ENCODE measurements at places on chromosomes 1 and 21. TPM values are rescaled to one million over a fixed set of nuclear protein-coding genes. Genes with fewer than 3 reads are reported as not detected.

CA6 gene
- total RNA-seq: not detected

FCRL6 gene
- total RNA-seq: not detected

SLAMF8 gene
- total RNA-seq: 4.7 TPM

TFF1 gene
- 208 TPM for total RNA-seq

HTR6 gene
- total RNA-seq: not detected

YTHDF2 gene
- total RNA-seq: 64.9 TPM

FYB2 gene
- 6.0 TPM for total RNA-seq

LINGO4 gene
- not detected for total RNA-seq

ATAD3C gene
- total RNA-seq: 0.49 TPM

ADGRB2 gene
- total RNA-seq: 0.79 TPM

GRCh38 chr21:42317826-42318746, 2.9 kb upstream of the TFF3 start:
- no peak for DNase-seq

GRCh38 chr1:173330149-173330951, 123.2 kb upstream of the TNFSF4 start:
- no peak for DNase-seq

DNA sequence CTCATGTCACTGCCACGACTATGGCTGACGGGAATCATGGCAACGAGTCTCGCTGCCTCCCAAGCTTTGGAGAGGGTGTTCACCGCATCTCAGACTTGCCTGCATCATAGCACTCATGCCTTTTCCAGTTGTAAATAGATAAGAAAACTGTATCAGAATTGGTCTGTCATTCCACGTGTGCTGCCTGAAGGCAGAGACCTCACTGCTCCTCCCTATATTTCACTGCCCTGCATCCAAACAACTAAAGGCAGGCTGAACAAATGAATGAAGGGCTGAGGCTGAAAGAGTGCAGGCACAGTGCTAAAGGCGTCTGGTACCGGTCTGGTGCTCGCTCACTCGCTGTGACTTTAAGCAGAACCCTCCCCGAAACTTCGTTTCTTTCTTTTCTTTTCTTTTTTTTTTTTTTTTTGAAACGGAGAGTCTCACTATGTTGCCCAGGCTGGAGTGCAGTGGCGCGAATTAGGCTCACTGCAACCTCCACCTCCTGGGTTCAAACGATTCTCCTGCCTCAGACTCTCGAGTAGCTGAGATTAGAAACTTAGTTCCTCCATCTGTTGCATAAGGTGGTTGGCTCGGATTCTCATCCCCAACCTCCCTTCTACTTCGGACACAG, 542 bp downstream of the EIF2B3 start:
- DNase-seq: no peak

GRCh38 chr1:78419309-78419708, 71.5 kb upstream of the PTGFR start:
- DNase-seq: no peak

DNA sequence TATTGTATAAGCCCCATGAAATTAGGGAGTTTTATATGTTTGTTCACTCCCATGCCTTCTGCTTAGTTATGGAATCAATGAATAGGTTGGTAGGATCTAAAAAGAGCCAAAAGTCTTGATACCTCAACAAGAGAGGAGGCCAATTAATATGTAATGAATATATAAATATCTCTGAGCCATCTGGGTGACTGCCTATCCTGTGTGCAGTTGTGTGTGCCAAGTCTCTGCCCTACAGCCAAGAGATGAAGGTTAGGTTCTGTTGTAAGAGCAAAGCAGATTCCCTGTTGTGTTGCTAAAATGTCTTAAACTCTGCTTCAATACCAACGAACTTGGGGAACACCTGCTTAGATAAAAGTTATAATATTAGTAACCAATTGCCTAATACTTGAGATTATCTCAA, 61.8 kb upstream of the GORAB start:
- DNase-seq: no peak

DNA sequence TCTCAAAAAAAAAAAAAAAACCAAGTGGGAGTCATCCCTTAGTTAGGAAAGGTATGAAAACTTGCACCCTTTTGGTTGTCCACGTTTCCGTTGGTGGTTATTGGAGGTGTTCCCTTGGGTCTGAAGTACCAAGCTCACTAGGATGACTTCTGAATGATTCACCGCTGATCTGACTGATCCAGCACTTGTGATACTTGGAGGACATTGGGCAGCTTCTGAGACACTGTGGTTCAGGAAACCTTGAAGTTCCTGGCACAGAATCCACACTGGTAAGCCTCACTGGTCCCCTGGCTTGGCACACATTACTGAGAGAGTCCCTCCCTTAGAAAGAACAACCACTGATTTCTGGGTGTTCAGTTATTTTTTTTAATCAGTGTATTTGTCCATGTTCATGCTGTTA, 91.9 kb downstream of the RYR2 start:
- DNase-seq: no peak

GRCh38 chr21:46569081-46569480, 35.8 kb downstream of the S100B start:
- DNase-seq: no peak

GRCh38 chr1:153735090-153735420, 7.2 kb downstream of the INTS3 start:
- DNase-seq: no peak

GRCh38 chr1:89812992-89813391, 7.8 kb upstream of the LRRC8D start:
- peak; percentile 35 for DNase-seq

DNA sequence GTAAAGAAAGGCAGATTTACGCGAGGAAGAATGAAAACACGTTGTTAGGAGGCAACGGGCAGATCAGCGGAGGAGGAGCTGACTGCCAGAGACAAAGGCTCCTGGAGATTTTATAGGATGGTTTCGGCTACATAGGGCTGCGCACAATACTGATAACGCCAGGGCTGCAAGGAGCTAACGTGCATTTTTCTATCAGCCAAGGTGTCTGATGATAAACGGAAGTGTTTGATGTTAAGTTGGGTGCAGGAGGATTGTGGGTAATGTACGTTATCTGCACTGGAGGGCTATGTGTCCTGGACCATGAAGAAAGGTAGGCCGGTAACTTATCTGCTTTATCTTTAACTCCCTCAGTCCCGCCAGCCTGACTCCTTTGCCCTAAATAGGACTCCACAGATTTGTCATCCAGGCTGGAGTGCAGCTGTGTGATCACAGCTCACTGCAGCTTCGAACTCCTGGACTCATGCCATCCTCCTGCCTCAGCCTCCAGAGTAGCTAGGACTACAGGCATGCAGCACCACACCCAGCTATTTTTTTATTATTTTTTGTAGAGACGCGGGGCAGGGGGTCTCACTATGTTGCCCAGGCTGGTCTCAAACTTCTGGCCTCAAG, 29.6 kb downstream of the SETD4 start:
- no peak for DNase-seq

DNA sequence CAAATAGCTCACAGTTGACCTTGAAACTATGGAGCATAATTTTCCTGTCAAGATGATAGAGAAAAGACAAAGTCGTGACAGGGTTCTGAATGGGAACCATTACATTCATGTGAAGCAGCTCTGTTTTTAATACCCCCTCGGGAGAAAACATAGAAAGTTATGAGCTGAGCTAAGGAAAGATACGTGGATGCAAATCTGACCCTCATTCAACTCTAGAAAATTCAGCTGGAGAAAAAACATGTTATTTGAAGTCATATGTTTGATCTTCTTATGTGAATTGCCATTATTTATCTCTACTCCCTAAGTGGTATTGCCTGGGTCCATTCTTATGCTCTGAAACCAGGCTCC, 48.0 kb upstream of the LRRC52 start:
- no peak for DNase-seq

- no peak for DNase-seq
These were observed 1807.8 kb downstream of the BRINP3 start for GRCh38 chr1:188669728-188670382.

Data from left colon (tissue), 2 donors.